Brain microvascular endothelial cell (primary cell): ENCODE measurements at places on chromosomes 7 and 10.

DNA sequence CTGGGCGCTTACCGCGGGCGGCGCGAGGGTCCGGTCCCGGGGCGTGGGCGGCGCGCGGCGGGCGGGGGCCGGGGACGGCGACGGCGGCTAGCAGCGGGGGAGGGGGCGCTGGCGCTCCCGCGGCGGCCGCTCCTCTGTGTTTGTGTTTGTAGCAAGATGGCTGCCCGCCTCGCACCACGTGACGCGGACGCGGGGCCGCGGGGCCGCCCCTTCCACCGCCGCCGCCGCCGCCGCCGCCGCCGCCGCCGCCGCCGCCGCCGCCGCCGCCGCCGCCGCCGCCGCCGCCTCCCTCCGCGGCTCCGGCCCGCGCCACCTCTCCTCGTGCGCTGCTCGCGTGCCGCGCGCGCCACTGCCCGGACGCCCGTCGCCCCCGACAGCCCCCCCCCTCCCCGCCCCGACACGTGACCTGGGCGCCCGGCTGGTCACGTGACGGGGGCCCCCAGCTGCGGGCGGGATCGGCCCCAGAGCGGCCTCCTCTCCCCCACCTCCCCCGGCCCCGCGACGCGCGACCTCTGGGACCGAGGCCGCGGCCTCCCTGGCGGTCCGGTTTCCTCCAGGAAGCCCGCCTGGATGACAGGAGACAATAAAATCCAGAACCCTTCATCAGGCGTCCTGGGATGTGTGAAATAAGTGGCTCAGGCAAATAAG, at the start of gene GIGYF1:
TSS of gene GIGYF1 (minus strand) at position 153 of the 648 bp plus-strand sequence. CDS start 6,012 bp downstream, outside the sequence.
- no peak for DNase-seq

DNA sequence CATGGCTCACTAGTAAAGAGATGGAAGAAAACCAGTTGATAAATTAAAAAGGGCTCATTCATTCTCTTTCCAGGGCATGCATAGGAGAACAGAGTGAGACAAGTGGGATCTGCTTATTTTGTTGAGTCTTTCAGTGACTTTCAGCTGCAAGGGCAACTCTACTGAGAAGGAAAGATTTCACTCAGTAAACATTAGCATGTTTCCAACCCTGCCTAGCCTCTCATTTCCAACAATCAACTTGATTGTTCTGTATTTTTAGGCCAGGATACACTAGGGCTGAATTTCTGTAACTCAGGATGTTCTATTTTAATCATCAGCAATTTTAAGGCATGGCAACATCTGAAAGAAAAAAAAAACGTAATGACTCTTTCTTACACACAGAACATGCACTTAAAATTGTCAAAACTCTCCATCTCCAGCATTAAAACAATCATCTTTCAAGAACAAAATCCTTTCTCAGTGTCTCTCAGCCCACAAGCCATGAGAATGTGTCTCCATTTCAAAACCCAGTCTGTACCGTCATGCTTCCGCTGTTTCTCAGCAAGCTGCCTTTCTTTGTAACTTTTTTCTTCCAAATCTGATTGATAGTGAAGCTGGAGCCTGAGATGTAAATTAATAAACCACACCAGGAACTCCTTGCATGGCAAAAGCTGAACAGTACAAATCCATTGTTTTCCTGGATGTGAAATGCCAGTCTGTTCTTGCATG, 147.2 kb upstream of the KLF14 start:
- no peak for DNase-seq

DNA sequence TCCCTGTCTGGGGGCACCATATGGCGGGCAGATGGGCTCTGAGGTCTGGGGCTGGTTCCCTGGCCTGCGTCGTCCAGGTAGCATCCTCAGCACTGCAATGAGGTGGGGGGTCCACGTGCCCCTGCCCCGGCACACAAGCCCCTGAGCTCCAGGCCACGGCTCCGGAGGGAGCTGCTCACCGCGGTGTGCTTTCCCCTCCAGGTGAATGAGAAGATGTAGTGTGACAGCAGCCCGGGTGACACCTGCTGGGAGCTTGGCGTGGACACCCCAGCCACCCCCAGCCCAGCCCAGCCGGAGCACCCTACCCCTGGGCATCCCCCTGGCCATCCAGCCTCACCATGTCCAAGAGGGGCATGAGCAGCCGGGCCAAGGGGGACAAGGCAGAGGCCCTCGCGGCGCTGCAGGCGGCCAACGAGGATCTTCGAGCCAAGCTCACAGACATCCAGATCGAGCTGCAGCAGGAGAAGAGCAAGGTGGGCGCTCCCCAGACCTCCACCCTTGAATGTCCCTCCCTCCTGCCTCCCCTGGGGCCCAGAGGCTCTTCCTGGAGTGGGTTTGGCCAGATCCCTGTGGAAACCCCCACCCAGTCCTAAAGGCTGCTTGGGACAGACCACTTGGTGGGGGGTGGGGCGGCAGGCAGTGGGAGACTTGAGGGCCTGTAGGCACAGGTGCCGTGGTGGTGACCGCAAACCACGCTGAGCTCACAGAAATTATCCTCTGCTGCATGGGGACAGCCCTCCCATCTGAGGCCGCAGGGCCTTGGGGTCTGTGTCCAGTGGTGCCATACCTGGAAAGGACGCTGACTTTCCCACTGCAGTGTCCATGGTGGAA, 38.9 kb downstream of the JAKMIP3 start:
- DNase-seq: no peak

DNA sequence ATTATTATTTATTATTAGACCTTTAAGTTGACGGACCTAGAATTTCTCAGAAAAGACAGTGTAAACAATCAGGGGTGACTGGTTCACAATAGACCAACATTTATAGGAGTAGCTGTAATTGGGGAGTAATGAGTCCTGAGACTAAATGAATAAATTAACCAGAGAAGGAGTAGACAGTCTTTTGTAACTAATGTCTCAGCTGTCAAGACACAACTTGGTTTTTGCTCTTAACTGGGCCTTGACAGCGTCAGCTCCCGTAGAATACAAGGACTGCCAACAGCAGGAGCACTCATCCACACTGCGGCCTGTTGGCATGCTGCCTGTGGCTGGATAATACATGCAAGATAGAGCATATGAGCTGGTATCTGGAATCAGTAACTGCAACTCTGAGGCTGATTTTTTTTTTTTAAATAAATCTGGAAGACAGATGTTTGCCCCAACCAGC, 123.9 kb downstream of the CACNA2D1 start:
- DNase-seq: peak; percentile 84

GRCh38 chr7:40827222-40828085, 692.6 kb downstream of the SUGCT start:
- peak; percentile 18 for DNase-seq

DNA sequence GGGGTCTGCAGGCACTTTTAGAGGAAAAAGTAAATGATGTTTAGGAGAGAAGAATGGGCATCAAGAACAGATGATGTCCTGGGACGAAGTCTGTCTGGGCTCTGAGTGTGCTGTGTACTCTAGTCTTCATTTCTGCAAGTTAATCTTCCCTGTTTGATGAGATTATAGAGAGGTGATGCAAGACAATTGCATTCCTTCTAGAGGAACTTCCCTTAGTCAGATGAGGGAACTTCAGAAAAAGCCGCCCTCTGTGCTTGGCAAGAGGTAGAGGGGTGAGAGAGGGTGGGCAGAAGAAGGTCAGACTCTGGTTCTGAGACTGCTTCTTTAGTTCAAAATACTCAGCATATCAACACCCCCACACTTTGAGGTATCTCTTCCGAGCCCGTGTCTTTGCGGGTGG, 797.9 kb downstream of the LRMDA start:
- no peak for DNase-seq

- DNase-seq: no peak
Measured at GRCh38 chr10:30827531-30828120, 198.1 kb upstream of the LYZL2 start.

GRCh38 chr7:32618987-32619386, 123.7 kb downstream of the AVL9 start:
- DNase-seq: no peak

DNA sequence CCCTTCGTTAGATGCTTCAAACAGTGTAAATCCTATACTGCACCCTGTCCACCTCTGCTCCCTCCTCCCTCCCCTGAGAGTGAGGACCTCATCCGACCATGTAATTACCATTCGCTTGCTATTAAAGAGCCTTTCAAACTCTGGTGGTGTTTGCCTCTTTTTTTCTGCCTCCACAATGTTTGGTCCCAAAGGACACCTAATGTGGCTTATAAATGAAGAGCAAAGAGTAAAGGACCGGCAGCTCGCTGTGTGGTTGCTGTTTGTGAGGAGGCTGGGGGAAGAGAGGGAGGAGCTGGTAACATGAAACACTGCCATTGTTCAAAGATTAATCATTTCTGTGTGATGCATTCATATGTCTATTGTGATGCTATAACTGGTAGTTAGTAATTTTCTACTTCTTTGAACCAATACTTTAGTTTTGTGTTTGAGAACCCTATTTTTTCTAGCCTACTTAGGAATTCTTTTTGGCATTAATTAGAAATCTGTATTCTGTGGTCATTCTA, 27.9 kb downstream of the MTURN start:
- peak; percentile 73 for DNase-seq

GRCh38 chr7:69692611-69693010, 94.3 kb downstream of the AUTS2 start:
- no peak for DNase-seq

DNA sequence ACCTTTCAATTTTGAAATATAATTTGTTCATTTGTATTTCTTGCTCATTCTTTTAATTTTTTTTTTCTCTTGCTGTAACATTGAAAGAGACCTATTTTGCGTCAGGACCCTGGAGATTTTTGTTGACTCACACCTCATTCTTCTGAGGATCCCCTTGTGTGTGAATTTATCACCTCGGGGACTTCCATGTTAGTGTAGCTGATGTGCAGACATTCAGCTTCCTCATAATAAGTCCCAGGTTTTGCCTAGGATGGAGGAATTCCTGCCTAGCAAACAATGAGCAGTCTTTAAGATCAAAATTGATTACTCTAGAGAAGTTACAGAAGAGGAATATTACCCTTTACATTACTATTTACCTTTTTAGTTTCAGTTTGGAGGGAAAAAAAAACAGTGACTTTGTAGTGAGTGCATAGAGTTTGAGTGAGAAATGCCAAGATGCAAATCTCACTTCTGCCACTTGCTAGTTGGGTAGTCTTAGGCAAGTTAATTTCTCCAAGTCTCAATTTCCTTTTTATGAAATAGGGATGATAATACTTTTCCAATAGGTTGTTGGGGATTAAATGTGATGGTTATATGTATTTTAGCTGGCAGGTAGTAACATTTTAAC, 14.3 kb downstream of the TES start:
- peak; percentile 50 for DNase-seq

DNA sequence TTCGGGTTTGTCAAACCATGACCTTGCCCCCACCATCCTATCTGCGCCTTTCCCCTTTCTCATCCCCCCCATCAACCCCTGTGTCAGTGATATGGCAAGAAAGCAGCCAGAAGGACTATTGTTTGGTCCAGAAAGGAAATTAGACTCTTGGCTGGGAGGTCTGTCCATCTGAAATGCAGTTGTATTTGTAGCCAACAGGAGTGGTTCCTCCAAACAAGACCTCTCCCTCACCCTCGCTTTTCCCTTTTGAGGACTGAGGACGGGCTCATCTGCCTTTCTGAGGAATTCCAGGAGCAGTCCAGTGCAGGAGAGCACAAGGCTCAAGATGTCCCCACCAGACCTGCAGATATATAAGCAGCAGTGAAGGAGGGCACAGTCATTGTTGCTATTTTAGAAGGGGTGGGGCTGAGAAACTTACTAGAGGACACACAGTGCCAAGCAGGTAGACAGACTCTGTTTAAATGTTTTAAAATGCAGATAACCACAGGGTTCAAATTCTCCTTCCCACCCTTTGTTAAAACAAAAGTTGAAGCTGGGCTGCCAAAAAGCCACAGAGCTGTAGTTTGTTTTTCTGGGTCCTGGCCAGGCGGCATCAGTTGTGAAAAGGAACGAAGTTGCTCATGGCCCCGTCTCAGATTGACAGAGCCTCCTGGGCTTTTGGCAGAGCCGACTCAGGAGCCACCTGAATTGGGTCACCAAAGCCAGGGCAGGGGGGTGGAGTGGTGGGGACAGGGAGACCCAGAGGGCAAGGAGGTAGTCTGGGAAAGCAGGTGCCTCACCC, 37.3 kb downstream of the CYP17A1 start:
- DNase-seq: no peak

GRCh38 chr10:60155943-60156683, 233.6 kb downstream of the ANK3 start:
- DNase-seq: no peak

DNA sequence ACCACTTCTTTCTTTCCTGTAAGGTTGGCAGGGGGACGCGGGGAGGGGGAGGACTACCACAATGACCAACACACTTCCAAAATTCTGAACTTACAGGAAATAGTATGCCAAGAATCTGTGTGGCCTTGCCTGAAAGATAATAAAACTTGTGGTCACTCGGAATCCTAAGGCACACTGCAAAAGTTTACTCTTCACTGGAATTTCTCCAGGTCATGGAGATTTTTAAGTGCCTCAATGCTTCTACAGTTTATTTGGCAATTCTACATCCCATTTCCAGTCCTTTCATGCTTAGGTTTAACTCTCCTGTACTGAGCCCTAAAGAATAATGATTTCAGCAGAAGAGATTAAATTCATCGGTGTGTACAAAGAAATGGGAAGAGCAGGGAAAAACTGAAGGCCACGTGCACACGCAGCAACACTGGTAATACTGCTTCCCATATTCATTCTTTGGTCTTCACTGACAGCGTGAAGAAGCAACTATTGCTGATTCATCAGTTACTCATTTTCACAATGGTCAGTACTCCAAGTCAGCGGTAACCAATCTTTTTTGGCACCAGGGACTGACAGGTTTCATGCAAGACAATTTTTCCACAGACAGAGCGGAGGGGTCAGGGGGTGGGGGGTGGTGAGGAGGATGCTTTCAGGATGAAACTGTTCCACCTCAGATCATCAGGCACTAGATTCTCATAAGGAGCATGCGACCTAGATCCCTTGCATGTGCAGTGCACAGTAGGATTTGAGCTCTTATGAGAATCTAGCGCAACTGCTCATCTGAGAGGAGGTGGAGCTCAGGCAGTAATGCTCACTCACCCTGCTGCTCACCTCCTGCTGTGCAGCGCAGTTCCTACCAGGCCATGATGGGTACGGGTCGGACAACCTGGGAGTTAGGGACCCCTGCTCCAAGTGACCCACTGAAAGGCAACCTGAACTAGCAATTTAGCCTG, 9.8 kb downstream of the LARP4B start:
- peak; percentile 50 for DNase-seq

GRCh38 chr10:84185526-84186175, 8.7 kb upstream of the CDHR1 start:
- no peak for DNase-seq

GRCh38 chr10:111087331-111087756, 10.5 kb downstream of the ADRA2A start:
- no peak for DNase-seq

GRCh38 chr7:27189997-27190748, 5.1 kb upstream of the HOXA11 start:
- DNase-seq: no peak

- no peak for DNase-seq
Measured at GRCh38 chr7:120842121-120842621, 15.8 kb downstream of the TSPAN12 start.

- DNase-seq: no peak
Measured at GRCh38 chr7:50621973-50622490, 56.8 kb upstream of the DDC start.

- no peak for DNase-seq
Measured at GRCh38 chr7:36227223-36227622, 74.2 kb downstream of the EEPD1 start.
